ENCODE measurements at places on chromosomes 3 and 15.

DNA sequence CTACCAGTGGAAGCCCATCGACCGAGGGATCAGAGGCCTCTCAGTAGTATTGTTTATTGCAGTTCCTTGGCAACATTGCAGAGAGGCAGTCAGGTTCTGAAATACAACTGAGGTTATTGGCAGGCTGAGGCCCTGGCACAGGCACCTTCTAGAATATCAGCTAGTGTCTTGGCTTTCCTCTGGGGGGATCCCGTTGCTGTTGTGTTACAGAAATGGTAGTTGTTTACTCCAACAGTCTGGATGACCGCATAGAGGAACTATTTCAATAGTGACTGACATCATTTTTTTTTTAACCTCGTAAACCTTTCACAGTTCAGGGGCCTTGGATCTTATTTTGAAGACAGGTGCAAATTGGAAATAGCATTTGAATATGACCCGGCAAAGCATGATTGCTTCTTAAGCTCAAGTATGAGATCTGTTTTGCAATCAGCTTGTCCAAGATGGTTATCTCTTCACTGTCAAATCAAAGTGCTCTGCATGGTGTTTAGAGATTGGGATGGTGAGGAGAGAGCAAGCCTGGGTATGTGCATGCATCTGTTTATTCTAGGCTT is 63.9 kb downstream of the PGPEP1L start:
- DNase-seq: no peak

DNA sequence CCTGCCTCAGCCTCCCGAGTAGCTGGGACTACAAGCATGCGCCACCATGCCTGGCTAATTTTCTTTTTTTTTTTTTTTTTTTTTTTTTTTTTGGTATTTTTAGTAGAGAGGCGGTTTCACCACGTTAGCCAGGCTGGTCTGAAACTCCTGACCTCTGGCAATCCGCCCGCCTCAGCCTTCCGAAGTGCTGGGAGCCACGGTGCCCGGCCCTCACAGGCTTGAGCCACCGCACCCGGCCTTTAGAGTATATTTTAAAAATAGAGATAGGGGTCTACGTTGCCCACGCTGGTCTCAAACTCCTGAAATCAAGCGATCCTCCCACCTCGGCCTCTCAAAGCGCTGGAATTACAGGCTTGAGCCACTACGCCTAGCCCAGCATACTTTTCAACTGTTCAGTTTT is 93.4 kb upstream of the CHD2 start:
- DNase-seq: no peak

DNA sequence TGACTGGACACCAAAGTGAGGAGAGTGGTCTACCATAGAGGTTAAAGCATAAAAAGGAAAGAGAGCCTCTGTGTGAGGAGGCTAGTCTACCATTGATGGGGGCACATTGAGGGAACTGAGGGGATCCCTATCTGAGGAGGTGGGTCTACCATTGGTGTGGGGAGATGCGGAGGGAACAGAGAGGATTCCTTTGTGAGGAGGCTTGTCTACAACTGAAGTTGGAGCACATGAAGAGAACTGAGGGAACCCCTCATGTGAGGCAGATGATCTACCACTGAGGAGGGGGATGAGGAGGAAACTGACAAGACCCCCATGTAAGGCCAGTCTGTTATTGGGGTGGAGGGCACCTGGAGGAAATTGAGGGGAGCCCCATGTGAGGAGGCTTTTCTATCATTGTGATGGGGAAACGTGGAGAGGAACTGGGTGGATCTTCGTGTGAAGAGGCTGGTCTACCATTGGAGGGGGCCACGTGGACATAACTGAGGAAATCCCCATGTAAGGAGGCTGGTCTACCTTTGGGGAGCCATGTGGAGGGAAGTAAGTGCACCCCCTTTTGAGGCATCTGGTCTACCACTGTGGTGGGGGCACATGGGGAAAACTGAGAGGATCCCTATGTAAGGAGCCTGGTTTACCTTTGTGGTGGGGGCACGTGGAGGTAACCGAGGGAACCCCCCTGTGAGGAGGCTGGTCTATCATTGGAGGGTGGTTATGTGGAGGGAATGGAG is 160.1 kb downstream of the FBLN2 start:
- no peak for DNase-seq

DNA sequence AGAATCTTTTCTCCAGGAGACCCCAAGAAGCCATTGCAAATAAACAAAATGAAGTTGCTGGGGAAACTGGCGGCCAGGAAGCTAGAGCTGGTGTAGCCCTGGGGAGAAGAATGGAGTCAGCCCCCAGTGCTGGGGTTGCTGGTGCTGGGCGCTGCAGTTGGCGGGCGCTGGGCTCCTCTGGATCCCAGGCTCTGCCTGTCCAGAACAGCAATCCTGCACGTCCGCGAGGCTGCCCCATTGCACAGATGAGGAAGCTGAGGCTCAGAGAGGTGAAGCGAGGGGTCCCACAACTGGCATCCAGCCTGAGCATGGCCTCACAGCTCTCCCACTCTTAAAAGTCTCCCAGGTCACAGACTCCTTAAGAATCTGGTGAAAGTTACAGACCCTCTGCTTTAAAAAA is 161.1 kb downstream of the OR4M2 start:
- DNase-seq: no peak

GRCh38 chr15:53457479-53457878 is 302.0 kb downstream of the WDR72 start:
- no peak for DNase-seq

DNA sequence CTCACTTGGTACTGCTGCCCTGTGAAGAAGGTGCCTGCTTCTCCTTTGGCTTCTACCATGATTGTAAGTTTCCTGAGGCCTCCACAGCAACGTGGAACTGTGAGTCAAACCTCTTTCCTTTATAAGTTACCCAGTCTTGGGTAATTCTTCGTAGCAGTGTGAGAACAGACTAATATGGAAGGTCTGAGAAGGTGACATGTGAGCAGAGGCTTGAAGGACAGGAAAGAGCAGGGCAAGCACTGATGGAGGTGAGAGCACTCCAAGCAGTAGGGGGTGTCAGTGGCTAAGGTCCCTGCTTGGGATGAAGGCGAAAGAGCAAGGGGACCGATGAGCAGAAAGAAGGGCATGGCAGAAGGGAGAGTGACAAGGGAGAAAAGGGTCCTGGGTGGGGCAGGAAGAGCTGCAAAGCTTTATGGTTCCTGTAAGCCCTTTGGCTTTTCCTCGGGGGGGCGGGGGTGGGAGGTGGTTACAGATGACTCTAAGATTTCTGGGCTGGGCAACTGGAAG is 3.5 kb downstream of the EIF4E3 start:
- DNase-seq: no peak

GRCh38 chr3:19107719-19108118 is 40.6 kb upstream of the KCNH8 start:
- no peak for DNase-seq

DNA sequence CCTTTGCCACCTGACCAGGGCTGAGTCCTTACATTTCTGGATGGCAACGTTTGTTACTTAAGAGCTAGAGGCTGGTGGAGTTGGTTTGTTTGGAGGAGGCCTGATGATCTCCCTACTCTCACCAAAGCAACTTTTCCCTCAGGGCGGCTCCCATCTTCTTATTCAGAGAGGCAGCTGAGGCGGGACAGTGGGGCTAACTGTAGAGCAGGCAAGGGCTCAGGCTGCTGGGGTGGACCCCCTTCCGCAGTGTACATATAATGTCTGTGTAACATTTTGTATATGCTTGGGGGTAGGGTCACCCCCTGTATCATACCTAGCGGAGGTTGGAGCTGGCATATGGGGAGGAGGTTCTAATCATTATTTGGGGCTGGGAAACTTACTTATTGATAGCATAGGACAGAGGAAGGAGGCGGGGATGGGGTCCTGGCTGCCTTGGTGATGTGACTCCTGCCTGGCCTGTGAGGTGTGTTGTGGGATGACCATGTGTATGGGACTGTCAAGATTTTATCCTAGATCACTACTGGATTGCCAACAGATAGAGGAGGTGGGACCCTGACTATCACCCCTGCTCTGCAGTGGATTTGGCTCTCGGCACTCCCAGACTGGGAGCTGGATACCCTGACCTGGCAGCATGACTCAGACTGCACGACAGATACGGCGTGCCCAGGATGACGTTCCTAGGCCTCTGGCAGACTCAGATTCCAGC is 52.5 kb upstream of the UBE2Q2 start:
- no peak for DNase-seq

GRCh38 chr15:98003518-98003917 is 43.0 kb downstream of the ARRDC4 start:
- DNase-seq: no peak

- DNase-seq: peak; percentile 91
Measured at GRCh38 chr3:195150181-195151118, 120.5 kb downstream of the XXYLT1 start.

GRCh38 chr15:99440551-99441443 is 125.0 kb upstream of the MEF2A start:
- DNase-seq: no peak

DNA sequence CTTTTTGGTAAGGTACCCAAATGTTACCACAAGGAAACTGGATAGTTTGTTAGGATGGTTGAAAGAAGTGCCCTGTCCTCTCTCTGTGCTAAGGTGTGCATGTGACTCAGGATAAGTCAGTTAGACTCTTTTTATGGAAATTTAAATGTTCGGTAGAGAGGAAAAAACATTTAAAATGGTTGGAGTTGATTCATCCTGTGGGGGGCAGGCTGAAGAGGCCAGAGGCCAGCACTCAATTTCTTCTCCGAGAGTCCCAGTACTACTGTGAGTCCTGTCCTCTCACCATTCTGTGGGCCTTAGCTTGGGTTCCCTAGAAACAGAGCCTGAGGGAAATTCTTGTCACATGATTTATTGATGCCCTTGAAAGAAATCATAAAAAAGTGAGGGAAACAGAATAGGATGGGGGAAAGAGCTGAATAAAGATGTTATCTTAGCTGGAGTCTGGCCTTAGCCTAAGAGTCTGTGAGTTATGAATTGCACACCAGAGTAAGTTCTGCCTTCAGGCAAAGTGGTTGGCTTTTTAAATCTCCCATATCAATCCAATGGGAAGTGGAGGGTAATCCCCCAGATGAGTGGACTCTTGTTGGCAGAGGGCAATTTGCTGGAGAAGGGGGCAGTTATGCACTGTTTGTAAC is 106.5 kb upstream of the GALNT15 start:
- DNase-seq: no peak

DNA sequence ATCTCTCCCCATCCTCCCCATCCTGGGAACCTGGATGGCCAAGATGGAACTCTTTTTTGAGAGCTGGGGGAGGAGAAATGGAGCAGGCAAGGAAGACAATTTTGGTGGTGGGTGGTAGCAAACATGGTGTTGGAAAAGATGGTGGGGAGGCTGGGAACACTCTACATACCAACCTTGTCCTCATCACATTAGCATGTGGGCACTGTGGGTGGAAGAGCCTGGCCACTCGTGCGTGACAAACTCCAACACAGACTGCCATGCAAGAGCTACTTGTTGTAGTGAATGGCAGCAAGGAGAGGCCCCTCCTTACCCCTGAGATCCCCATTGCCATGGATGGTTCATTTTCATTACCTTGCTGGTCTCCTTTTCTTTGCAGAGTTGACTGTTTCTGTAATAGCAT is 262.6 kb downstream of the RPLP1 start:
- DNase-seq: no peak

DNA sequence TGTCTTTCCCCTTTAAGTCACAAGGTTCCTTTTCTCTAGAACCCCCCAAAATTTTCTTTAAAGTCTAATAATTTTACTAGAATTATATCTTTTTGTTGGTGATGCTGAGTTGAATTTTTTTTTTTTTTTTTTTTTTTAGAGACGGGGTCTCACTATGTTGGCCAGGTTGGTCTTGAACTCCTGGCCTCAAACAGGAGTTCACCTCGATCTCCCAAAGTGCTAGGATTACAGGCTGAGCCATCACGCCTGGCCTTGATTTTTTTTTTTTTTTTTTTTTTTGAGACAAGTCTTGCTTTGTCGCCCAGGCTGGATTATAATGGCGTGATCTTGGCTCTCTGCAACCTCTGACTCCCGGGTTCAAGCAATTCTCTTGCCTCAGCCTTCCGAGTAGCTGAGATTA is 12.2 kb downstream of the SEC13 start:
- no peak for DNase-seq

DNA sequence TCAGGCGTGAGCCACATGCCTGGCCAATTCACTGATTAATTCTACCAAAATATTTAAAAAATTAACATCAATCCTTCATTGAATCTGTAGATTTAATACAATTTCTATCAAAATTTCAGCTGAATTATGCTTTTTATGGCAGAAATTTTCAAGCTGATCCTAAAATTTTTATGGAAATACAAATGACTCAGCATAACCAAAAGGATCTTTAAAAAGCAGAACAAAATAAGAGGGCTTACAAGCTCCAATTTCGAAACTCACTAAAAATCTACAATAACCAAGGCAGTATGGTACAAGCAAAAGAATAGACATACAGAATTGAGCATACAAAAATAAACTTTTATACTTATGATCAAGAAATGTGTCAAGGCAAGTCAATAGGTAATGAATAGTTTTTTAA is 180.4 kb upstream of the CTNNB1 start:
- DNase-seq: no peak

DNA sequence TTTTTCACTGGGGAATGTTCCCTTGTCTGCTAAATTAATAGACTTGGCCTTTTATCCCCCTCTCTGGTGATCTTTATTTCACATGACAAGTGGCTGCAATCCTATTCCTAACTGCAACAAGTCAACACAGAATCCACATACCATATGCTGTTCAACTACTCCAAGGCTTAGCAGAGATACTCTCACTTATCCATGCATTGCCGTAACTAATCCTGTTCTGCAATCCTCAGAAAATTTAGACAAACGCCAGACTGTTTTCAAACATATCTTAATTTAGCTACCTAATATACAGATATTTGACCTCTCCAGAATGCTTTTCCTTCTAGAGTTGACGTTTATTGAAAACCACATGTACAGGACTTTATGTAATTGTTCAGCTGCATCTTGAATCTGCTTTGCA is 37.9 kb downstream of the EID1 start:
- no peak for DNase-seq

GRCh38 chr3:117998071-117998470 is 1036.6 kb downstream of the IGSF11 start:
- peak; percentile 8 for DNase-seq

DNA sequence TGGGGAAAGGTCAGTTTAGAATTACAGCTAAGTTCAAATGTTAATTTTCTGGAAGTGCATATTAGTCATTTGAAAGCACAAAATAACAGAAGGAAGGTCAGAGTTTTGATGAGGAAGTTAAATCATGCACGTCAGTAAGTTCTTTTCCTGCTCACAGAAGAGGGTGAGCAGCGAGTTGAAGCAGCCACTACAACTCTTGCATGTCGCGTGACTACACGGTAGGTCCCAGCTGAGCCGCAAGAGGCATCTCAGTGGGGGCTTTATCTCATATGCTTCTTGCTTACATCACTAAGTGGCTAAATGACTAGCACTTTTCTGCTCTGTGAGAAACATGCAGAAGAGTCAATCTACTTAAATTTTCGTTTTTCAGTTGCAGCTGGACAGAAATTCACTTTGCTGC is 21.3 kb upstream of the SEC62 start:
- DNase-seq: peak; percentile 35

- no peak for DNase-seq
Measured at GRCh38 chr3:71589132-71589531, 5.6 kb upstream of the FOXP1 start.

Measured in cardiac fibroblast (primary cell).